ENCODE measurements at places on chromosomes 1 and 21. TPM values are rescaled to one million over a fixed set of nuclear protein-coding genes. Genes with fewer than 3 reads are reported as not detected.

The SPRR4 gene
- total RNA-seq: not detected

The SAMSN1 gene
- total RNA-seq: 0.25 TPM

The DNAJB4 gene
- total RNA-seq: 75.9 TPM

The ABCG1 gene
- total RNA-seq: 107 TPM

The TMEM81 gene
- 2.3 TPM for total RNA-seq

The XKR8 gene
- 6.9 TPM for total RNA-seq

The DCDC2B gene
- total RNA-seq: not detected

The CLIC6 gene
- total RNA-seq: not detected

The NECTIN4 gene
- 0.31 TPM for total RNA-seq

The TTC24 gene
- not detected for total RNA-seq

The CR1L gene
- not detected for total RNA-seq

The RYR2 gene
- total RNA-seq: 0.06 TPM

The NTRK1 gene
- total RNA-seq: not detected

The PPIAL4G gene
- total RNA-seq: not detected

The ECM1 gene
- 0.16 TPM for total RNA-seq

The BARHL2 gene
- under 0.01 TPM for total RNA-seq

The KRTAP19-3 gene
- not detected for total RNA-seq

The RASAL2 gene
- 33.6 TPM for total RNA-seq

The ANKRD13C gene
- total RNA-seq: 25.7 TPM

The PTPRU gene
- 7.6 TPM for total RNA-seq

The NBPF4 gene
- total RNA-seq: not detected

The LRRC38 gene
- total RNA-seq: 1.4 TPM

The SIPA1L2 gene
- total RNA-seq: 13.3 TPM

The CSF3R gene
- total RNA-seq: not detected

The MTMR11 gene
- total RNA-seq: 0.16 TPM

The S100A4 gene
- 2.6 TPM for total RNA-seq

The VWA5B1 gene
- total RNA-seq: not detected

The KIF21B gene
- total RNA-seq: 1.3 TPM

The ACKR1 gene
- not detected for total RNA-seq

The PTP4A2 gene
- total RNA-seq: 317 TPM

The QSOX1 gene
- total RNA-seq: 205 TPM

The KCNAB2 gene
- total RNA-seq: 1.6 TPM

The NR5A2 gene
- 16.8 TPM for total RNA-seq
